ENCODE measurements at places on chromosomes 12 and 14.

GRCh38 chr12:73240110-73240509, 967.9 kb downstream of the TRHDE start:
- no peak for DNase-seq

- no peak for DNase-seq
Observed at GRCh38 chr12:84596266-84596665, 316.3 kb downstream of the SLC6A15 start.

- peak; percentile 42 for DNase-seq
Observed at GRCh38 chr14:75333606-75334548, 55.2 kb downstream of the FOS start.

GRCh38 chr12:121740847-121741246, 28.3 kb downstream of the TMEM120B start:
- no peak for DNase-seq

DNA sequence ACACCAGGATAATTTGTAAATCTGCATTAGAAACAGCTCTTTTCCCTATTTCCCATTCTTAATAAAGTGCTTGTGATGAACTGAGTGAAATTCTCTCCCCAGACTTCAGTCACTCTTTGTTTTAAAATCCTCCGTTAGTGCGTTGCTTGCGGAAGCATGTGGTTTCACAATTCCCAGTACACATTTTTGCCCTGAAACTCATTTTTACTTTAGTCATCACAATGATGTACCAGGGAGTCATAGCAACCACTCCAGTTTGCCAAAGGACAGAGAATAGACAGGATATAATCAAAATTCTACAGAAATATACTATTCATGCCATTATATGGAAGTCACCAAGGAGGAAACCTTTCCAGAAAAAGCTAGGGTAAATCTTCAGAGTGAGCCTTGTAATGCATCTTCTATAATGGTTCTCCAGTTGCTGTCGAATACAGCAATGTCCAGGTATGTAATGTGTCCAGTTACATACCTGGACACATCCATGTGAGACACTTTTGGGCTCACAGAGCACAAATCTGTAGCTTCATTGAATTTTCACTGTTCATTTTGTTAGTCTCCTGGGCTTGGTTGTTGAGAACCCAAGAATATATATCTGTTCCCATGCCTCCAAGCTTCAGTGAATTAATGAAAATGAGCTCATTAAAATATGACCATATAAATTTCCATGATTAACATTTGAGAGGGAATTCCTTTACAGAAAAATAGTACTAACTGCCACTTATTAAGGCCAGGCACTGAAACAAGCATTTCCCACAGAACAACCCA, 57.8 kb downstream of the GPR135 start:
- DNase-seq: no peak

- no peak for DNase-seq
Observed at GRCh38 chr14:20190596-20190995, at the start of gene OR11G2. OR11G2 (plus strand) TSS chr14:20190896; CDS start chr14:20197438, 6,542 bp downstream.

GRCh38 chr14:63454863-63455622, 88.1 kb downstream of the PPP2R5E start:
- no peak for DNase-seq

GRCh38 chr12:132310181-132311040, 19.0 kb downstream of the GALNT9 start:
- DNase-seq: no peak

DNA sequence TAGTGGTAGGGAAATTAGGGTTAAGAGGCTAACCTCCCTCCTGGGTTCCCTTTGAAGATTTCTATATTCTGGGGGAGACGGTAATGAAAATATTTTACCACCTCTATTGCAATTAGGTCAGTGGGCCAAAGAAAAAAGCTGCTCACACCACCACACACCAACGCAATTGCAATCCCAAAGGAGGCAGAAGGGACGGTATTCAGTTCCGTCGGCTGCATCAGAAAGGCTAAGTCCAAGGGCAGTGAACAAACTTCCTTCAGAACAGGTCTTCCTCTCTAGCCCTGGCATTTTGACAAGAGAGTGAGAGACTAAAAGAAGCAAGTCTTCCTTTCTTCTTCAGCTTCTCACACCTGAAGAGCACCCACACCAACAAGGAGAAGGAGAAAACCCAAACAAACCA, 51.2 kb downstream of the OTX2 start:
- DNase-seq: no peak

DNA sequence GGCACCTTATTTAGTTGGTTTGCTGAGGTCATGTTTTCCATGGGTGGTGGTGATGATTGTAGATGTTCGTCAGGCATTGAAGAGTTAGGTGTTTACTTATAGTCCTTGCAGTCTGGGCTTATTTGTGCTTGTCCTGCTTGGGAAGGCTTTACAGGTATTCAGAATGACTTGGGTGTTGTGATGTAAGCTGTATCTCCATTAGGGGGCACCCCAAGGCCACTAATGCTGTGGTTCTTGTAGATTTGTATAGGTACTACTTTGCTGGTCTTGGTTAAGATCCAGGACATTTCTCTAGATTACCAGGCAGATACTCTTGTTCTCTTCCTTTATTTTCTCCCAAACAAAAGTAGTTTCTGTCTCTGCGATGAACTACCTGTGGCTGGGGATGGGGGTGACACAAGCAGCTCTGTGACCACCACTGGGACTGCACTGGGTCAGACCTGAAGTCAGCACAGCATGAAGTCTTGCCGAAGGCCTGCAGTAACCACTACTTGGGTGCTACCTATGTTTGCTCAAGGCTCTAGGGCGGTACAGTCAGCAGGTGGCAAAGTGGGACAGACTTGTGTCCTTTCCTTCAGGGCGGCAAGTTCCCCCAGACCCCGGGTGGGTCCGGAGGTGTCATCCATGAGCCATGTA, 35.8 kb upstream of the FBXO33 start:
- no peak for DNase-seq

DNA sequence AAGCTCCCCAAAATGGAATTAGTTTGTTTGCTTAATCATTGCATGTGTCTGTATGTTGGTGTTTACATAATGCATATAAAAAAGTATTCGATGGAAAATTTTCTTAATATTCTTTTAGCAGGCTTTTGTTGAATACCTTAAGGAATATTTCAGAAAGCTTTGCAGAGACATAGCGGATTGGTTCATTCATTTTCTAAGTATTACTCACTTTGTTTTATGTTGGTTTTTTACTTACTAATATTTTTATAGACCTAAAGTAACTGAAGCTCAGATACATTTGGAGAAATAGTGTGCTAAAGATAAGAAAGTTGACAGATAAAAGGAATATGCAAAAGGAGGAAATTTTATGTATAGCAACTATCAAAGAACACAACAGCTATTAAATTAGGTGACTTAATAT, 191.0 kb downstream of the ERC1 start:
- no peak for DNase-seq

- DNase-seq: no peak
Observed at GRCh38 chr14:101255765-101256125, 305.6 kb upstream of the DIO3 start.

DNA sequence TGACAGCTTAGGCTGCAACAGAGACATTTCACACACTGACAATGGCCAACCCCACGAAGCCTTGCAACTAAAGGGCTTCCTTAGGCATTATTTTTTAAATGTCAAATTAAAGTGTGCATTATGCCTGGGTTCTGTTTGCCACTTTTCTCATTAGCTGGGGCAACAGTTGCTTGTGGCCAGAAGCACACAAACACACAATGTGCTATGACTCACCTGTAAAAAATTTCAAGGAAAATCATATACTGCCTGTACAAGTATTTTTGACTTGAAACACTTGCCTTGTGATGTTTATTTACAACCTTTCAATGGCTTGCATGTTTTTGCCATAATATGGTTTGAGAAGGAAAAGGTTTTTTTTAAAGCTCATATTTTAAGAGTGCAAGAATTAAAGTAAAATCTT, 1.9 kb downstream of the NTN4 start:
- DNase-seq: no peak

DNA sequence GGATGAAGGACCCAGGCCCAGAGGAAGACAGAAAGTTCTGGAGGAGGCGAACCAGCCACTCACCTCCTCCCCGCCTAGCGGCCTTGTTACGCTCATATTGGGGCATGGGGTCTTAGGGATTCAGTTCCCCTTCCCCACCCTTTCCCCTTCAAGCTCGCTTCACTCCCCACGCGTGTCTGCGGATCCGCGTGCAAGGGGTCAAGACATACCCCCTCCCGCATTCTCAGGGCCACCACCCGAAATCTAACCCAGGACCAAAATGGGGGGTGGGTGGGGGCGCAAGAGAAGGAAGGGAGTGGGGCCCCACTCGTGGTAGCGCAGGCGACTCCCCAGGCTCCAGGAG, 584 bp upstream of the RFX4 start:
- DNase-seq: no peak

DNA sequence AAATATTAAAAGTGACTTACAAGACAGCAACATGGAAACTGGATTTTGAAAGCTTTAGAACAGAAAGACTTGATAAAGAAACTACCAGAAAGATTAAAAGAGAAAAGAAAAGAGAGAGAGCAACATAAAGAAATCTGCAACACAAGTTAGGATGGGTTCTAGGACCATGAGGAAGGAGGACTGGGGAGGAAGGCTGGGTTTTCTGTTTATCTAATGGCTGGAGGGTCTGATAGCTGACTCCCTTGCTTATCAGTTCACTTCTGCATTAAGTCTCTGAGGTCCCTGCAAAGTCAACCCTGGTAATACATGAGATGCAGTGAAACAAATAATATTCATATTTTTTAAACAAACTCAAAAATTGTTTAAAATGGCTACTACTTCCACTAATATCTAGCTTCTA, 90.1 kb downstream of the RPAP3 start:
- no peak for DNase-seq

- DNase-seq: no peak
Observed at GRCh38 chr12:120735181-120735580, 9.6 kb downstream of the ACADS start.

DNA sequence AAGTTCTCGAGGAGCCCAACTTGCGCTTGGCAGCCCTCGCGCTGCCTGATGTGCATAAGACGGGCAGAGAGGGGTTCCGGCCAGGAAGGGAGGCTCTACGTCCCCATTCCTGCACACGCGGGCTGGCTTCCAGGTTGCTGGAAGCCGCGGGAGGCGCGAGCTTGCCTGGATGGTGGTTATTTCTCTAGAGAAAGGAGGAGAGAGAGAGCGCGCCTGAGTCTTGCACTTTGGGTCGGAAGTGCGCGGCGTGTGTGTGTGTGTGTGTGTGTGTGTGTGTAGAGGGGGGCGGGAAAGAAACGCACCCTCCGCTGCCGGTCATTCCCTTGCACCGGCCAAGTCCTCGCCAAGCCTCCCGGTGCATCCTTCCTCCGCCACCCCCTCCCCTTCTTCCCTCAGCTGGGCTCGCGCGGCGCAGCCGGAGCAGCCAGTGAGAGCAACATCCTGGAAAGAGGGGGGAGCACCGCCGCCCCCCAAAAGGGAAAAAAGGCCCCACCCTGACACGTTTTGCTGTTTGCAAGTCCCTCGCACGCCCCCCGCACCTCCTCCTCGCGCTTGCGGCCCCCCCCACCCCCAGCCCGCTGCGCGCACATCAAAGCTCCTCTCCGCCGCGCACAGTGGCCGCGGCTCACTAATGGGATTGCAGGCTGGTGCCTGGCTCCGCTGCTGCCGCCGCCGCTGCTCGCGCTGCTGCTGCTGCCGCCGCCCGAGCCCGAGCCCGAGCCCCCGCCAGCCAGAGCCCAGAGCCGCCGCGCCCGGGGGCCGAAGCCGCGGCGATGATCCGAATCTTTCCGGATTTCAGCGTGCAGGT, 4.4 kb upstream of the NPAS3 start:
- no peak for DNase-seq

GRCh38 chr12:30988086-30988485, 61.5 kb downstream of the TSPAN11 start:
- no peak for DNase-seq

GRCh38 chr12:11067514-11067913, 5.4 kb upstream of the TAS2R46 start:
- DNase-seq: no peak

GRCh38 chr12:49225576-49226166, 36.8 kb upstream of the TUBA1A start:
- DNase-seq: no peak

DNA sequence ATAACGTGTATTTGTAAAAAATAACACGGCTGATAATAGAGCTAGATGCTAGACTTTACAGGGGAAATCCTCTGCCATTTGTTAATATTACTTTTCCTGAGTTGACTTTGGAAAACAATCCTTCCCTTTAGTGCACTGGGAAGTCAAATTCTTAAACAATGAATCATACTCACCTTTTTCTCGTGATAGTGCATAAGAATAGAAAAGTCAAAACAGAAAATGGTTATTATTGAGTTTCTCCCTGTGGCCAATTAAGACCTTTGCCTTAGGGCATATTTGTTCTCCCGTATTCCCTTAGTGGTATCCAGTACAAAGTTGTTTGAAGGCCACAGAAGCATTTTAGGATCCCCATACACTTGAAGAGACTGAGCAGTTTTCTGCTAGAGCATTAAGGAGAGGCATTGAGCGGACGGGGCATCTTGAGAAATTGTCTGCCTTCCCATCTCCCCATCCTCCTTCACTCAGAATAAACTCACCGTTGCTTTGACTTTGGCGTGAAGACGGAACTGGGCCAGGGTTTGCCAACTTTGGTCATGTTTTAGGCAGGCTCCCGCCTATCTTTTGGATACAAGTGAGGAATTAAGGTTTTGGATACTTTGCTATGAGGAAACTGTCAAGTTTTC, 171.3 kb downstream of the TMTC2 start:
- DNase-seq: no peak

DNA sequence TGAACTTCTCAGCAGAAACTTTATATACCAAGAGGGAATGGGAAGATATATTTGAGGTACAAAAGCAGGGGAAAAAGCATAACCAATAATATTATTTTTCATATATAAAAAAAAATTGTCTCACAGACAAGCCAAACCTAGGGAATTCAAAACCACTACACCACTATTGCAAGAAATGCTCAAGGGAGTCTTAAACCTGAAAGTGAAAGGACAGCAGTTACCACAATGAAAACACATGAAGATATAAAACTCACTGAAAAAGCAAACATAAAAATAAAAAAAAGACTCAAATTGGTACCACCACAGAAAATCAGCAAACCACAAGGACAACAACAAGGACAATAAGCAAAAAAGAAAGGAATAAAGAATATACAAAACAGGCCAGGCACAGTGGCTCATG, 131.9 kb downstream of the CEP128 start:
- no peak for DNase-seq

DNA sequence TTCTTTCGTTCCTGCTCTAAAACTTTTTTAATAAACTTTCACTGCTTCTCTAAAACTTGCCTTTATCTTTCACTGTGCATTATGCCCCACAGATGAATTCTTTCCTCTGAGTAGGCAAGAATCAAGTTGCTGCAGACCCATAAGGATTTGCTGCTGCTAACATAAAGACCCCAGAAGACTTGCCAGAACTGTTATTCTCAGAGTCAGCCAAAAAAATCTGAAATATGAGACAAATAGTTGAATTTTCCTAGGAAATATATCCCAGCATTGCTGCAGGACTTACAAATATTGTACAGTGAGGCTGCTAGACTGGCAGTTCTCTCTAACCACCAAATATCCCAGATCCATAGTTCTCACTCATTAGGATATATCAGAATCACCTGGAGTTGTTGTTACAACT, 349.1 kb upstream of the FLRT2 start:
- no peak for DNase-seq

DNA sequence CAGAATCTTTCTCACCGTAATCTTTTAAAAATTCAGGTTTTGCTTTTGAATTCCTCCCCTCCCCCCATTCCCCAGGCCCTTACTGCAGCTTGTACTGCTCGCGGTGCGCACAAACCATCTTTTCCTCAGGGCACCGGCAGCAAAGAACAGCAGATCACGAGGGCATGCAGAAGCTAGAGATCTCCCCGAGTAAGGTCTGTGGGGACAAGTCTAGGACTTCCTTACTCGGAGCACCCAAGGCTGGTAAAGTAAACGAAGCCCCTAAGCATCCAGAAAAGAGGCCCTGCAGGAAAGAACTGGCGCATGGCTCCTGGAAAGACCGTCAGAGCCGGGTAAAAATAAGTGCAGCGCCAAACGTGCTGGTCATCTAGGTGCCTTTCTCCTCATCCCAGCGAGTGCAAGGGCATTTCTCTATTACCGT, 727 bp downstream of the LDHB start:
- DNase-seq: peak; percentile 19
